ENCODE measurements at places on chromosomes 6 and 20.

- no peak for DNase-seq
Observed at GRCh38 chr6:123027408-123027807, 31.4 kb downstream of the CLVS2 start.

DNA sequence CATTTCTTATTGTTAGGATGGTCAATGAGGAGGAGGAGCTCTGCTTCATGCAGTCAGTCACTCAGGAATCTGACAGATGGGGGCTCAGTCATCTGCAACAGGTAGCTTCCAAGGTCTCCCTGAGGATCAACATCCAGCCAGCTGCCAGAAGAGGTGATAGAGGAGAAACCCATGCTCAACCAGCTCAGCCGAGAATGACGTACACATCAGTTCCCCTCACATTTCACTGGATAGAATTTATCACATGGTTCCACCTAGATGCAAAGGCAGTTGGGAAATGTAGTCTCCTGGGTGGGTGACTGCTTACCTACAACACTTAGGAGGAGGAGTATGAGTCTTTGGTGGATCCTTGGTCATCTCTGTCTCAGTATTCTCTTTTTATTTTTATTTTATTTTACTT is 144.5 kb downstream of the CEBPB start:
- DNase-seq: peak; percentile 17

DNA sequence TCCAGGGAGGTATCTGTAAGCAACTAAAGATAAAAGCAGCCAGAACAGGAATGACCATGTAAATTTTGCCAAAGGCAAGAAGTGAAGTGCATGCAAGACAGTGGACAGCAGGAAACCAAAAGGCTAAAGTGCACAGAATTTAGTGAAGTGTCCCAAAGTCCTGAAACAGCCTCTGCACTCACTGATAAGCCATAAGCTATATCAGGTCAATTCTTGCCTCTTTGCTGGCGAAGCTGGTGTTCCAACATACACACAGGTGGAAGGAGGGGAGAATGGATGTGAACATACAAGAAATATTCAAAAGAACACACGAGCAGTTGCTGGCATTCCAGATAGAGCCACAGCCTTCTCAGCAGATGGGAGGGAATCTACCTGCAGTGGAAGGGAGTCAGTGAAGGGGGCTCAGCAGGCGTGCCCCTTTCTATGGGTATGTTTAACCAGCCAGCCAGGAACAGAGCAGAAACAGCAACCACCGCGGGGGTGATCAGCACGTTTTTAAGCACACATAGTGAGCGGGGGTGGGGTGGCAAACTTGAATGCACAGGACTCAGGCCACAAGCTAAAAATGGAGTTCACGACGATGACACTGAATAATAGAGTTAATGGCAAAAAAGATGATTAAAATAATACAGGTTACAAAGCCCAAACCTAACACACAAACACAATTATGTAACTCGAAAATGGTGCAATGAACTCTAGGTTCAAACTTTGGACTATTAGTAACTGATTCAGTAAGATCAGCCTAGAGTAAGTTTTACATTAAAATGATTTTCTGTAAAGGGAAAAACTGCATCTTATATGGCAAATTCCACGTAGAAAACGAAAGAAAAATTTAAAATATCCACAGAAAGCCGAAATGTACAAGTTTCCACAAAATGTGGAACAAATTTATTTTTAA is 1.2 kb downstream of the ECI2 start:
- DNase-seq: peak; percentile 54

GRCh38 chr6:144804246-144804790 is 519.2 kb downstream of the UTRN start:
- DNase-seq: no peak

GRCh38 chr6:82702574-82702973 is 339.0 kb downstream of the TPBG start:
- DNase-seq: no peak

DNA sequence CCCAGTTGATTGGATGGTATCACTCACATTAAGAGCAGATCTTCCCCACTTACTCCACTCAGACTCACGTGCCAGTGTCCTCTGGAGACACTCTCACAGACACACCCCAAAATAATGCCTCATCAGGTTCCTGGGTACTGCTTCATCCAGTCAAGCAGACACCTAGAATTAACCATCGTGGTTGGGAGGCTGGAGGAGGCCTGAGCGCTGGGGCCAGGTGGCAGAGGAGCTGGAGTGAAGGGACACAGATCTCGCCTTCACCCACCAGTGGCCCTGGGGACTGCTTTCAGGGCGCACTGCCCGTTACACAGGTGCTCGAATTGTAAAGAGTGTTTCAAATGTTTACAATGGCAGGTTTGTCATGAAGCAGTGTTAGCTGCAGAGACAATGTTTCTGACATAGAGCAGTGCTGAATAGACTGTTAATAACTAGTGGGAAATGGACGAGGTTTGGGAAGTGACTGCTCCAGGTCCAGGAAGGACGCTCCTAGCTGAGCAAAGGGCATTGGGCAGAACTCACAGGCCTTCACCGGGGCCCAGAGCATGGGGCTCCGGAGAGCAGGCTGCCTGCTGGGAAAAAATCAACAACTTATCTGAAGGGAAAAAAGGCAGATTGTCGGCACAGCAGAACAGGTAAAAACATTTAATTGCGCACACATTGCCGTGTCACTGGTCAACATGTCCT is 38.4 kb downstream of the TMEM242 start:
- DNase-seq: peak; percentile 30

DNA sequence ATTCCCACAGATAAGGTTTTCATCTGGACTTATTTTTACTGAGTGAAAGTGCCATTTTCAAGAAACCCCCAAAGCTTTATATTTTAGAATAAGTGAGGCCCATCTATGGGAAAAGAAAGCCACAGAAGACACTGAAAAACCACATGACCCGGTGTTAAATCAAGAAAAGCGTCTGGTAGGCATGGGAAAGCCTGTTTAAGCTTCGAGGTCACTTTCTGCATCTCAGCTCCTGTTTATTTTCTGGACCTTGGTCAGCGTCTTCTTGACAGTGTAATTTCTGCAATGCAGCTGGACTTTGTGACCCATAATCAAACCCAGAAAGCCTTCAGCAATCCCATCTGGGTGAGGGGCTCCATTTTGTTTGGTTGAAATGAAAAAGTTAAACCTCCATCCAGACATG is 59.6 kb upstream of the NEDD9 start:
- DNase-seq: no peak

DNA sequence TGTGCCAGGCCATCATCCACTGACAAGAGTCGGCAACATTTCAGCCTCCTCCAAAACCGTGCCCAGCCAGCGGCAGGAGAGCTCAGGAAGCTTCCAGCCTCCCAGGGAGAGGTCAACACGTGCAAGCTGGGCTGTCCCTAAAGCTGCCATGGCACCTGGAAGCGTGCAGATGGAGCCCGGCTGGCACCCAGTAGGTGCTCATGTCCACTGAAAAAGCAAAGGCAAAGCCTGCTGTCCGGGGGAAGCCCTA is 14.4 kb upstream of the TLDC2 start:
- DNase-seq: peak; percentile 58

DNA sequence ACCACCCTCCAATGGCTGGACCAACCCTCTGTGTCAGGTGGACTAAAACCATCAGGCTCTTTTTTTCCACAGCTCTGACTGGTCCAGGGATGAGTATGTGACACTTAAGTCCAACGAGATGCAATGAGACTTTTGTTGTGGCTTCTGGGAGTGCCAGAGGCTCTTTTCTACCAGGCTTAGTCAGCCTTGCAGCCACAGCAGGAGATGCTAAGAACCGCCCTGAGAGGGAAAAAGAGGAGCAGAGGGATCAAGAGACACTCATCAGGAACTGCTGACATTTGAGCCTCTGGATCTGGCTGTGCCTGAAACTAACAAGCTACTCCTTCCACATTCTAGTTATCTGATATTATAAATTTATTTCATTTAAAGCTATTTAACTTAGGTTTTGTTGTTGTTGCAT is 270.9 kb upstream of the SULF2 start:
- DNase-seq: no peak
